Caco-2 (cell line): ENCODE measurements at places on chromosomes 4 and X.

- DNase-seq = no peak
These were observed 48.6 kb upstream of the GYPA start for GRCh38 chr4:144189121-144189520.

- DNase-seq = peak; percentile 37
These were observed 6.2 kb upstream of the CXCL13 start for GRCh38 chr4:77599378-77599777.

DNA sequence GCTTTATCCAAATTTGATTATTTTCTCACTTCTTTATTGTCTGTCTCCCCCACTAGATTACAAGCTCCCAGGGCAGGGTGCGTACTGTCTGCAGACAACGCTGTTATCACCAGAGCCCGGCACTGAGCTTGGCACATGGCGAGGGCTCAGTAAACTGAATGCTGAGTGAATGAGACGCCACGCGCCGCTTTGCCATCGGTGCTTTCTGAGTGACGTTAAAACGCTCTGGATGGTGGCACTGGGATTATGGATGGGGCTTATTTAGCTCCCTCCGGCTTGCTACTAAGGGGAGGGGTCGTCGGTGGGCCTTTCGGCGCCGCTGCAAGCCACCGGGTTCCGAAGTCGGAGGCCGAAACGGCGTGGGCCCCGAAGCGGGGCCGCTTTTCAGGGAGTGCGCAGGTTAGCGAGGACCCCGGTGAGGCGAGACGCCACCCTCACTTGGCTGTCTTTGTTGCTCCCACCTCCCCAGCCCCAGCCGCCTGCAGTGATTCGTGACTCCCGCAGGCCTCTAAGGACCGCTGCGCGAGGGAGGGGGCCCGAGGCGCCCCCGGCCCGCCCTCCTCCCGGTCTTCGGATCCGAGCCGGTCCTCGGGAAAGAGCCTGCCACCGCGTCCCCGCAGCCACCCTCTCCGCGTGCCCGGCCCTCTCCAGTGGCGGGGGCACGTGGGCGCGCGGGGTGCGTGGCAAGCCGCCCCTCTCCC lies 569 bp upstream of the FHL1 start:
- no peak for DNase-seq

DNA sequence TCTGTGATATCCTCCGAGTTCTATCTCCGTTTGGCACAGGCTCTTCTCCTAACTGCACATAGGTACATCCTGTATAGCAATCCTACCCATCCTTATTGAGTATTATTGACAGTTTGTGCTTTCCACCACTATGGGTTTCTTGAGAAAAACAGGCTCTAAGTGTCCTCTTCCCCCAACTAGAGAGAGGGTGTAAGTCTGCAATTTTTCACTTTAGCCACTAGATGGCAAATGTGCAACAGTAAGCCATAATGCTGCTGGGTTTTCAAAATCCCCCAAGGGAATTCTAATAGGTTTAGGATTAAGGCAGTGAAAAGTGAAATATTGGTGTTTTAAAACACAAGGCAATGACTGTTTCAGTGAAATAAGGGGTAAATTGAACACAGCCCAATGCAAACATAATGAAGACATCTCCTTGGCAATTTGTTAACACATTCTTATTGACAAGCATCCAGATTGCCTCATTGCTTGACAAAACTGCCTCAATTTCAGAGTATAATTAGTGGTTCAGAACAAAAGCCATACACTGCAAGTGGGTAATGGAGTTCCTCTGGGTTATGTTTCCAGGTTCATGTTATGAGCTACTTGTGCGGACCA lies 239.0 kb upstream of the HTR2C start:
- DNase-seq = peak; percentile 4

DNA sequence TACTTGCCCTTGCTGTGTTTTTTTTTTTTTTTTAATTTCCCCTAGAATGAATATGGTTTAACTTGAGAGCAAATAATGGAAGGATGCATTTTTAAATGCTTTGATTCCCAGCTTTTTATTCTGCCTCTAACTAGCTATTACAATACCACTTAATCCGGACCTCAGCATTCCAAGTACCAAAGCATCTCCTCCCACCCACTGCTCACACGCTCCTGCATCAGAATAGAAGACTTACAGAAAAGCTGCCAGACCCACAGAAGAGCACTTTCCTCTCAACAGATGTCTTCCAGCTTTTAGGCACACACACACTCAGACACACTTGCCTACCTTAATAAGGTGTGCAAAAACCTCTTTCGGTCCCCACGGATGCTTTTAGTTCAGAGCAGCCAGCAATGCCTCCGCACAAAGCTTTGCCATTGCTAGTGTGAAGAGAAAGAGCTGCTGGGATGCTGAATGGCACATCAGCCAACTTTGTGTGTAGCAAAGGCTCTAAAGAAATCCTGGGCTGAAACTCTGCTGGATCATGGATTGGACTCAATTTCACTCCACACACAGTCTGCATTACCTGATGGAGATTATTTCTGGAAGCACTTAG lies 1056.2 kb downstream of the DMD start:
- DNase-seq = no peak

- DNase-seq = no peak
These were observed 14.4 kb upstream of the ELF2 start for GRCh38 chr4:139191373-139191772.

GRCh38 chr4:147877308-147877771 lies 145.5 kb downstream of the ARHGAP10 start:
- no peak for DNase-seq

DNA sequence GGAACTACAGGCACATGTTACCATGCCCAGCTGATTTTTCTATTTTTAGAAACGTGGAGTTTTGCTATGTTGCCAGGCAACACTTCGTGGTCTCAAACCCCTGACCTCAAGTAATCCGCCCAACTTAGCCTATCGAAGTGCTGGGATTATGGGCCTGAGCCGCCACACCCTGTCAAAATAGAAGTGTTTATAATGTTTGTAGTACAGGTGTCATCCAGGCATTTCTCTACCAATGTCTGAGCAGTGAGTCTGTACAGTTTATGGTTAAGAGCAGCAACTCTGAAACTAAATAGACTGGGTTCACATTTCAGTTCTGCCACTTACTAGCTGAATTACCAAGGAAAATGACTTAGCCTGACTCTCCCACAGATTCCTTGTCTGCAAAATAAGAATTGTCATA lies 460.4 kb upstream of the GALNT7 start:
- no peak for DNase-seq

- DNase-seq = no peak
These were observed 27.6 kb upstream of the GTPBP6 start for GRCh38 chrX:346034-346813.

DNA sequence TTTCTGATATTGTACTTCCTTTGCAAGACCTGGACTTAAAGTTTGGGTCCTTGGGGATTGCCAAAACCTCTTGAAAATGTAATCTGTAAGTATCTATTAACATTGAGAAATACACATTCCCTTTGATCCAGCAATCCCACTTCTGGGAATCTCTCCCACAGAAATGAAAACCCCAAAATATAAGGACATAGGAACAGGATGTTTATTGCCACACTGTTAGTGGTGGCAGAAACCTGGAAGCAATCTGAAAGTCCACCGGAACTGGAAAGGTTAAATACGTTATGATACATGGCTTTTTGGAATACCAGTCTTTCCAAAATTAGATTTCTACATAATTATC lies 71.2 kb upstream of the STX18 start:
- no peak for DNase-seq

GRCh38 chr4:25532591-25532990 lies 123.1 kb upstream of the SLC34A2 start:
- no peak for DNase-seq

DNA sequence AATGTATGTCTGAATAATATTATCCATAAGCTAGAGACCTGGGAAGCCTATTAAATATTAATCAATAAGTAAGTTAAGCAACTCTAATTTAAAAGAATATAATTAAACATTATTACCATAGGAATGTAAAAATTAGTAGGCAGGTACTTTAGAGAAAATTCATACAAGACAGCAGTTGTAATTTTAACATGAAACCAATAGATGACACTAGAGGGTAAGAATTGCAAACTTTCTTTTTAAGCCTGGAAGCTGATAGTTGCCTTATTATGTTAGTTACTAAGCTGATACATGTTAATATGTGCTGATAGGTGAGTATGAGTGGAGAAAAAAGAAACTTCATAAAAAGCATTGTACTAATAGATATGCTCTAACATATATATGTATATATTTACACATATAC lies 1157.4 kb downstream of the FAM133A start:
- no peak for DNase-seq

- DNase-seq = no peak
These were observed 9.7 kb downstream of the SMIM20 start for GRCh38 chr4:25923745-25924144.

DNA sequence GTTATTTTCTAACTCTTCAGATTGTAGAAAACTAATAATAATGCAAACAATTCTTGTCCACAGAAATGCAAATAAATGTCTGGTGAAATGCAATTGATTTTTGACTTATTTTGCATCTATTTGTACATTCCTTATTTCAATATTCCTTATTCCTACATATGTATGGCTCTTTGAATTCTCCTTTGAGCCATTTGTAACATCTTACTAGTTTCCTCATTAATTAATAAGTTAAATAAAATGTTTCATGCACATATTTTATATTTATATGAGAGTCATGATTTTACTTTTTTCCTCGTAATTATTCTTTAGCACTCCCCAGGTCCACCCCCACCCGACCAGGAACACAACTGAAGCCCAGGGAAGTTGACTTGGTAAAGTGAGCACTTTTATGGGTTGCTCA lies 2.7 kb upstream of the FTHL17 start:
- DNase-seq = no peak

DNA sequence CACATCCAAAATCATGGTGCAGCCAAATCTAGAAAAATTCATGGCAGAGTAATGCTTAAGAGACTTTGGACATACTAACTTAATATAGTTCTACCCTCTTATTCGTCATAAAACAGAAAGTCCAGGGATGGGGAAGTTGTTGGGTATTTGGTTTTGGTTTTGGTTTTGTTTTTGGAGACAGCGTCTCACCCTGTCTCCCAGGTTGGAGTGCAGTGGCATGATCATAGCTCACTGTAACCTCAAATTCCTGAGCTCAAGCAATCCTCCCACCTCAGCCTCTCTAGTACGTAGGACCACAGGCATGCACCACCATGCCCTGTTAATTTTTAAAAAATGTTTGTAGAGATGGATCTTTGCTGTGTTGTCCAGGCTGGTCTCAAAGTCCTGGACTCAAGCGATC lies 271.8 kb upstream of the TENM3 start:
- no peak for DNase-seq

DNA sequence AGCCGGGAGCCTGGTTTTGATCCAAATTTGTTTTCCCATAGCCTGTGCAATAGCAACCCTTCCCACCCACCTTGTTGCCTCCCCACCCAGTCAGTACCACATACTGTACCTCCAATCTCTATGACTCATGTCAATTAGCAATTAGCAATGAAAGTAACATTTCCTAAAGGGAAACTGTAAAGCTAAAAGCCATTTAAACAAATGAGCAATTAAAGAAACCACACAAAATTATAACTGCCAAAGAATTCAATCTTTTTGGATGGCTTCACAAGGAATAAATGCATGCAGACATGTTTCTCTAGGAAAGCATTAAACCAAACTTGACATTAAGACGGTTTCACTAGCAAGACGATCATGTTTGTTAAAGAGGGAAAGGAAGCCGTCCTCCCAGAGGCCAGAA lies 169.0 kb upstream of the MAP3K15 start:
- DNase-seq = no peak

DNA sequence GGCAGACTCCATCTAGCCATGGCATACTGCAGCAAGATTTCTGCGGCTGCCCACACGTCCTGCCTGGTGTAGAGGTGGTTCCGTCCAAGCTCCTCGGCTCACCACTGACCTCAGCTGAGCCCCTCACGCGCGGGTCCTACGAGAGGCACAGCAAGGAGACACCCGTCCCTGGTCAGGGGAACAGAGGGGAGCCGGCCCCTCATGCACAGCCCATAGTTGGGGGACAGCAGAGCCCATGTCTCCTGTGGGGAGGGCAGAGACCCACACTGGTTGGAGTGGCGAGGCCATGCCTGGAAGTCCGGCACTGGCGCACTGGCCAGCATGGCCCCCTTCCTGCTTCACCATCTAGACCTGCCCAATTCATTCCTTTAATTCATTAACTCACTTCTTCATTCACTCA lies 80.8 kb downstream of the HTRA3 start:
- DNase-seq = peak; percentile 15

DNA sequence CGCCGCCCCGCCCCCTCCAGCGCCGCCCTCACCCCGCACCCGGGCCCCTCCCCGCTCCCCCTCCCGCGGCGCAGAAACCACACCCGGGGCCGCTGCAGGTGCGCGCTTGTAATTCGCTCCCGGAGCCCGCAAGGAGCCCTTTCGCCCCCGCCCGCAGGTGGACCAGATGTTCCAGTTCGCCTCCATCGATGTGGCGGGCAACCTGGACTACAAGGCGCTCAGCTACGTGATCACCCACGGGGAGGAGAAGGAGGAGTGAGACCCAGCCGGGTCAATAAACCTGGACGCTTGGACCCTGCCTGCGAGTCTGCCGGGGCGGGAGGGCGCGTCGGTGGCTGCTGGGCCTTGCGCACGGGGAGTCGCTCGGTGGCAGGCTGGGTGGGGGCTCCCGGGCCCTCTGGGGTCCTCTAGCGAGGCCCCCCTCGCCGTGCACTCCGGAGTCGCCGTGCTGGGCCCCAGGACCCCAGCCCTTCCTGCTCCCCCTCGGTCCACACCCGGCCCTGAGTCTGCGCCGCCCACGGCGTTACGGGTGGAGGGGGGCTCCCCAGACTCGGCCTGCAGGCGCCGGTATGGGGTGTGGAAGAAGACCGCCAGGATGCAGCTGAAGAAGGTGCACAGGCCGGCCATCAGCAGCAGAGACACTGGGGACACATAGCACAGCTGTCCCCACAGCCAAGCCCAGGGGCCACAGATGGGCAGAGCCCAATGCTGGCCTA lies 7.1 kb downstream of the SLC49A3 start:
- DNase-seq = peak; percentile 84

DNA sequence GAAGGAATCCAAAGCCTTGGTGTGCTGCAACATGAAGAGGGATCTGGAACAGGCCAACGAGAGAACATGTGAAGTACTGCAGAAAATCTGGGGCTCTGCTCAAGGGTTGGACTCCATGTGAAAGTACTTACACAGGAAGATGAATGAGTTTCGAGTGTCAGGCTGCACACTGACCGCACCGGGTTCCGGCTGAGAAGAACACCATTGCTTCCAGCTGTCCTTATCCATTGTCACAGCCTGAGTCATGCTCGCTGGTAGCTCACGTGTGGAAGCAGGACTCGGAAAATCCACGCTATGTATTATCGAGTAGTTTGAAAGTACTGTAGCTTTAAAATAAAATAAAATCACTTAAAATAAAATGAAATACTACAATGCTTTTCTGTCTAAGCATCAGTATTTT lies 50.4 kb upstream of the TBL1X start:
- no peak for DNase-seq

DNA sequence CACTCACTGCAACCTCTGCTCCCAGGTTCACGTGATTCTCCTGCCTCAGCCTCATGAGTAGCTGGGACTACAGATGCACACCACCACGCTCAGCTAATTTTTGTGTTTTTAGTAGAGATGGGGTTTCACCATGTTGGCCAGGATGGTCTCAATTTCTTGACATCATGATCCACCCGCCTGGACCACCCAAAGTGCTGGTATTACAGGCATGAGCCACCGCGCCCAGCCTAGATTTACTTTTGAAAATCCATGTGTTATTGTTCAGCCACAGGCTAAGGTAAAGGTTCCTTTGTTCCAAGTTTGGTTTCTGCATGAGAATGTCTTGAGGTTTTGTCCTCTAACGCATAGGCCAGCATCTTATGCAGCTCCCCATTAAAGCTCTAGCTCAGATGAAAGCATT lies 371.6 kb downstream of the DMD start:
- DNase-seq = no peak
